ENCODE measurements at places on chromosomes 11 and 22.

- DNase-seq, result peak; percentile 51
These were observed 875 bp downstream of the TCP11L1 start for GRCh38 chr11:33040033-33040861.

DNA sequence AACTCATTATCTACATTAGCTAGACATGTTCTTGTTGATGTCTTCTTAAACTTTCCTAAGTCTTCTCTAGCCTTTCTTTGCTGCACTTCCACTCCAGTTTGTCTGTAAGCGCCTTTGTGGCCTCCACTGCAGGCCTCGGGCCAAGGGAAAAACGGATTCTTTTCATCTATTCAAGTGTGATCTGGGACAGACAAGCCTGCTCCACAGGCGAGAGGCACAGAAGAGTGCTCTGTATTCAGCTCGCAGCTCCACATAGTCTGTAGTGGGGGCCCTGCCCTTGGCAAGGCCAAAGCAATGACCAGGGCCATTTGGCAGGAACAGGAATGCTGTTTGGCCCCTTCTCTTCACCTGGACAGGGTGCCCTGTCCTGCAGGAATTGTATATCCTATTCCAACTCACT, 84.1 kb upstream of the BARX2 start:
- DNase-seq, result no peak

- DNase-seq, result no peak
These were observed 28.2 kb downstream of the ARL14EP start for GRCh38 chr11:30351061-30351460.

DNA sequence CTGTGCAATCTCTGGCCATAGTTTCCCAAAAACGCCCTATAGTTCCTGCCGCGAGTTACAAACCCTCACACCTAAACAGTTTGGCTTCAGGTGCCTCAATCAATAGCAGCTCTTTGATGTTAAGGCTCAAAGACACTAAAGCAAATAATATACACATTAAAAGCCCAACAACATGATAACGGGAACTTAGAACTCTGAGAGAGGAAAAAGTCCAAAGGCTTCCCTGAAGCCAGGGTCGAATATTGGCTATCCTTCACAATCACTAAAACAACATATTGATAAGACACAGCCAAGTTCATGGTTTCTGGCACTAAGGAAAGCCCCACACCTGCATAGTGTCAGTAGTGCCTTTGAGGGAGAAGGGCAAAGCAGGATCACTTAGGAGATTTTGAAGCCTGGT, 54.9 kb downstream of the NTM start:
- DNase-seq, result no peak

- DNase-seq, result no peak
These were observed 20.1 kb upstream of the NNMT start for GRCh38 chr11:114276077-114276476.

GRCh38 chr11:99065121-99065520, 44.4 kb downstream of the CNTN5 start:
- no peak for DNase-seq

DNA sequence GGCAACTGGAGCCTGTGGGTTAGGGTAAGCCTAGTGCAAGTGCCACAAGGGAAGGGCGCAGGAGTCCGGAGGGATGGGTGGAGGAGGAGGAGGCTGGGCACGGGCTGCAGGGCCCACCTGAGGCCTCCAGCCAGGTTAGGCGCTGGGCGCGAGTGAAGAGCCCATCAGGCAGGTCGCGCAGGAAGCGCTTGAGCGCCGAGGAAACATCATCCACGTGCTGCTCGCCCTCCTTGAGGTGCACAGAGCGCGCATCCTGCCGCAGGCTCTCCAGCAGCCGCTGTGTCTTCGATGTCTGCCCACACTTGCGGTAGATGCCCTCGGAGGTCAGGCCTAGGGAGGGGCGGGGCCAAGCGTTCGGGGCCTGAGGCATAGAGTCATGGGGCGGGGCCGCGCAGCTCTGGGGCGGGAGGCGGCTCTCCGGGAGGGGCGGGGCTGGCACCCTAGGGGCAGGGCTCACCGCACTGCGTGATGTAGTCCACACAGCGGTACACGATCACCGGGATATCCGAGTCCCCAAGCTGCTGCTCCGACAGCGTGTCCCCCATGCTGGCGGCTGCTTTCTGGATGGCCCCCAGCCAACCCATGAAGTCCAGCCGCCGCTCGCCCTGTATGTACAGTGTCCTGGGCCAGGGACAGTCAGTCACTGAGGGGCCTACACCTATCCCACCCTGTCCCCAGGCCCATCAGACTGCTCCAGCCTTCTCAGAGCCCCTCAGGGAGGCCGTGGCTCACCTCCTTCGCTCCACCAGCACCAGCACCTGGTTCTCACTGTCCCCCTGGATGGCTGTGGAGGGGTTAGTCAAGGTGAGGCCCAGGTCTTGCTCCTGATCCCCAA, 22.9 kb upstream of the PDE2A start:
- no peak for DNase-seq

DNA sequence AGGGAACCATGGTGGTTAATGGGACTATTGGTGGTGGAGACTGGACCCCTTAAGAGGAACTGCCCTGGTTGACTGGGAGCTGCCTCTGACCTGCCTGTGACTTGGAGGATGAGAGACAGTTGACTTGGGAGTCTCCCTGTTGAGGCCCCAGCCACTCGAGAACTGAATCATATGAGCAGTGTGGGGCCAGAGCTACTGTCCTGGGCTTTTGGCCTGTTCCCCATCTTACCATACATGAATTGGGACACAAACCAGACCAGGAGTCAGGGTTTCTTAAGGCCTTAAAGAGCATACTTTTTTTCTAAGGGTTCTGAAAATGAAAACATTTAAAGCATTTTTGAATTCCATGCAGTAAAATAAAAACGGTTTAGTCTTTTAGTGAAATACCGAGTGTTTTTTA, 92.8 kb downstream of the TEAD1 start:
- DNase-seq, result no peak

All from OCI-LY7 (cell line).